DMS79 (cell line): ENCODE measurements at places on chromosomes 16 and 17.

DNA sequence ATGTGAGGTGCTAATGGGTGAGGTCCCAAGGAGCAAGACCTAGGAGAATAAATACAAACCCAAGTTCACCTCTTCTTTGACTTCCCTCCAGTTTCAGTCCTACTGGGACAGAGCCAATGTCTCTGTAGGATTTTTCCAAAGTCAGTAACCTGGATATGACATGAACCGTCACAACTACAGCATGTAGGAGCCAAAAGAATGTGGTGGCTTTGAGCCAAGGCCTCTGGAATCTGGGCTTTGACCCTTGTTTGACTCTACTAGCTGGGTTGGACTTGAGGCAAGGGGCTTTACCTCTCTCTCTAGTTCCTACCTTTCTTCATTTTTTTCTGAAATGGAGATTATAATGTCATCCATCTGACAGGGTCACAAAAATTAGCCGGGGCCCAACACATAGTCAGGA is 91.4 kb downstream of the CACNG3 start:
- DNase-seq, result no peak

DNA sequence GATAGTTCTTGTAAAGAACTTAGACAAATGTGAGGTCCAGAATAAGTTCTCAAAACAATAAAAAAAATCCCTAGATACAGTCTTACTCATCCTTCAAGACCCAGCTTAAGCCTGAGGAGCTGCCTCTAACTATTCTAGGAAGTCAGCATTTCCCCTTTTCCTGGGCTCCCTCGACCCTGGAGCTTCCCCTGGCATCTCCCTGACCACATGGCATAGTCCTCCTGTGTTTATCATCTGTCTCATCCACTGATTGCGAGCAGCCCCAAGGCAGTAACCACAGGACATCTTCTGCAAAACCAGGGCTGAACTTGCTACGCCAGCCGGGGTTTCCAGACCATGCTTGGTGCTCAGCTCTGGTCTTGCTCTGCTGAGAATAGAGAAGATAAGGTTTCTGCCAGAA is 36.7 kb upstream of the NLRP1 start:
- DNase-seq, result no peak

DNA sequence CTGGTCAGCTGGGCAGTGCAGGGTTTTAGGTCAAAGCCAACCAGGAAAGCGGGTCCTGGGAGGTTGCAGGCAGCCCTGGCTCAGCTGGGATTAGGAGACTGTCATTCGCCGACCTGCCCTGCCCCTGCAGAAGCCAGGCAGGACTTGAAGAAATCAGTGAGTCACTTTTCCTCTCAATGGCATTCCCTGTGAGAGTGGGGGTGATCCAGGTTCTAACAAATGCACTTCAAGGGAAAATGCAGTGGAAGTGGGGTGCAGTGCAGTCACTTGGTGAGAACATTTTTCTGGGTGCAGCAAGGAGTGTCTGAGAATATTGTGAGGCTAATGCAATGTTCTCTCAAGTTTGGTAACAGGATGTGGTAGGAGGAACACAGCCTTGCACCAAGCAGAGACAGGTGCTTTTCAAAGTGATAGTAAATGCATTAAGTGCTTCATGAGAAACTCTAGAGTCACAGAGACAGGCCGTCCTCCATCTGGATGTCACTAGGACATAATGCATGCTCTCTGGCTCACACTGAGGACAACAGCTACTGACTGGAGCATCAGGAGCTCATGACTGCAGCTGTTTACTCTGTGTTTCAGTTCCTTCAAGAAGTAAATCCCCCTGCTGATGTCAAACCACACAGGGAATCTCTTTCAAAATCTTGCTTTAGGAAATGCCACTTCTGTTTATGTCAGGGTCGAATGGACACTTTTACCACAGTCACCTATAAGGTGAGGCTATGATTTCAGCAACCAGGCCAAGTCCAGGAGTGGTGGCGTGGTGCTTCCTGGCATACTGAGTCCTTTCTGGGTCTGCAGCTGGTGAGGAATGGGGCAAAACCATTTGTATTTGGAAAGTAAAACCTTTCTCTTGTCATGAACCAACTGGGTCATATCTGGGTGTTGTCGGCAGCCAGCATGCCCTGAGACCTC is 16.7 kb downstream of the CDK5R1 start:
- DNase-seq, result no peak

DNA sequence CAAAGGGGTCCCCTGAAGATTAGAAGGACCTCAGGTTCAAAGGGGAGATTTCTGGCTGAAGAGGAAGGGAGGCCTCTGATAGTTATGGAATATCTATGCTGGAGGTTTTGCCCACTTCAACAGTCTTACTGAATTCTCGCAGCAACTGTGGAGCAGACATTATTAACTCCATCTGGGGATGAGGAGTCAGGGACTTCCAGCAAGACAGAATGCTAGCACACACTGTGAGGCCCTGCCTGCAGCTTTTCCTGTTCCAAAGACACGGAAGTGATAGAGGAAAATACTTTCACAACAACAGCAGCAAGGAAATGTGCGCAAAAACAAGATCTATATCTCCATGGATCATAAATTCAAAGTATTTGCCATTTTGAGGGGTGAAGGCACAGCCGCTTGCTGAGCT is 72.8 kb downstream of the RPH3AL start:
- DNase-seq, result no peak

GRCh38 chr16:51713502-51713901 is 562.4 kb upstream of the SALL1 start:
- DNase-seq, result no peak
